GM19239 (cell line): ENCODE measurements at places on chromosomes 7 and 10.

DNA sequence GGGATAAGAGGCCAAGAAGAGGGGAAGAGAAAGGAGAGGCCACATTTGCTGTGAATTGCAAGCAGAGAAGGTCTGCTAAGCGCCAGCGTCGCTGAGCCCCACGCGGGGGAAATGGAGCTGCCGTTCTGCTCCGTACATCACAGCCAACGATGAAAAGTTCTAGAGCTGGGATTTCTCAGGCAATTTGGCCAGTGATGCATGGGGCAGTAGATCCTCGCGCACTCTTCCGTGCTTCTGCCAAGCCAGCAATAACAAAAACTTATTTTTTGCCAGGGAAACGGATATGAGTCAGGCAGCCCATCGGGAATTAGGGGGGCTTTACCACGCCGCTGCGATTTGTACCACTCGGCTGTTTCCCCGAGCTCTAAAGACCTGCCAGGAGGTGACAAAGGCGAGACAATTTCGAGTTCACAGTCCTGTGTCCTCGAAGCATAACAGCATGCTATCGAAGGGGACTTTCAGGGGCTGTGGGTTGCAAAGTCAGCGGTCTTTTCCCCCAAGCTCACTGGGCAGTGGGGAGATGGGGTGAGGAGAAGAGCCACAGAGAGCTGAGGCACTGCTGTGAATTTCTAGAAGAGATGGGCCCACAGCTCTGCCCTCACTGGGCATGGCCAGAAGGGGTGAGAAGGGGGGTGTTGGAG lies 30.0 kb upstream of the SLF2 start:
- DNase-seq: no peak

DNA sequence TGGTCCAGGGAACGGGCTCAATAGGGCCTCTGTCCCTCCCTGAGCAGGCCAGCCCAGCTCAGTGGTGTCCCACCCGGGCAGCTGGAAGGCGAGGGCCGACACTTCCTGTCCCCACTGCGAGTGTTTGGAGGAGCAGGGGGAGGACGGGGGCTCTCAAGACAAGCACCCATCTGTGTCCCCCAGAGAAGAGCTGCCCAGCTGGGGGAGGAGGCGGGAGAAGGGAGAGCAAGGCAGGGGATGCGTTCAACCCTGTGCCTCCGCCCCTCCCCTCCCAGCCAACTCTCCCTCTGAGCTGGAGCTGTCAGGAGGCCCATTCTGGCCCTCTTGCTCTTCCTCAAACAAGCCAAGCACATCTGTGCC lies 35.7 kb downstream of the ZCCHC24 start:
- no peak for DNase-seq

GRCh38 chr10:79353000-79353406 lies 5.7 kb downstream of the PPIF start:
- DNase-seq: no peak

GRCh38 chr7:528451-528850 lies 8.8 kb upstream of the PDGFA start:
- no peak for DNase-seq

GRCh38 chr10:47046321-47047126 lies 135.3 kb downstream of the PTPN20 start:
- no peak for DNase-seq
